Mesendoderm (in vitro differentiated cells): ENCODE measurements at places on chromosomes 1 and 21.
A peak's percentile ranks its signal among the peaks of the same experiment; 100 is the strongest.

GRCh38 chr1:159853417-159854115, 8.9 kb downstream of the VSIG8 start:
- DNase-seq = no peak

GRCh38 chr1:1135339-1136136, 19.6 kb upstream of the C1orf159 start:
- peak; percentile 69 for DNase-seq

- DNase-seq = no peak
Measured at GRCh38 chr1:62869217-62869754, 85.4 kb downstream of the ATG4C start.

DNA sequence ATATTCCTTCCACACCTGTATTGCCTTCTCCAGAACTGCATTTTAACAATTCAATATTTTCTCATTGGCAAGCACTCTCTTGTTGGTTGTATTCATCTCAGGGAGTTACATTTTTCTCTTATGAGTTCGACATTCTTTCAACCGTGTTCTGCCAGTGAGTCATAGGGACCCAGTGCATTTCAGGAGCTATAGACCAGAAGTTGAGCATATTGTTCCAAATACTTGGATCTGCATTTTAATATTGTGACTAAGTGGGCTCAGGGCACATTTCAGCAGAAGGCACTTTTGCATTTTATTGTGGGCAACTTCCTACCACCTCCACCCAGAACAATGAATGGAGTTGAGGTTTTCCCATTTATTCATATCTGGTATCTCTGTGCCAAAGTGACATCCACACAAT, 132.8 kb downstream of the TNFSF18 start:
- peak; percentile 69 for DNase-seq
